Calu3 (cell line): ENCODE measurements at places on chromosomes 3 and 15.

GRCh38 chr15:53566912-53567311, 192.6 kb downstream of the WDR72 start:
- DNase-seq: no peak

- no peak for DNase-seq
Observed at GRCh38 chr15:87755226-87755625, 501.3 kb downstream of the NTRK3 start.

GRCh38 chr3:46943237-46944187, 33.0 kb downstream of the CCDC12 start:
- peak; percentile 57 for DNase-seq

- DNase-seq: peak; percentile 42
Observed at GRCh38 chr3:123750659-123751420, 133.3 kb downstream of the MYLK start.

GRCh38 chr3:29067007-29067406, 213.9 kb upstream of the RBMS3 start:
- no peak for DNase-seq

DNA sequence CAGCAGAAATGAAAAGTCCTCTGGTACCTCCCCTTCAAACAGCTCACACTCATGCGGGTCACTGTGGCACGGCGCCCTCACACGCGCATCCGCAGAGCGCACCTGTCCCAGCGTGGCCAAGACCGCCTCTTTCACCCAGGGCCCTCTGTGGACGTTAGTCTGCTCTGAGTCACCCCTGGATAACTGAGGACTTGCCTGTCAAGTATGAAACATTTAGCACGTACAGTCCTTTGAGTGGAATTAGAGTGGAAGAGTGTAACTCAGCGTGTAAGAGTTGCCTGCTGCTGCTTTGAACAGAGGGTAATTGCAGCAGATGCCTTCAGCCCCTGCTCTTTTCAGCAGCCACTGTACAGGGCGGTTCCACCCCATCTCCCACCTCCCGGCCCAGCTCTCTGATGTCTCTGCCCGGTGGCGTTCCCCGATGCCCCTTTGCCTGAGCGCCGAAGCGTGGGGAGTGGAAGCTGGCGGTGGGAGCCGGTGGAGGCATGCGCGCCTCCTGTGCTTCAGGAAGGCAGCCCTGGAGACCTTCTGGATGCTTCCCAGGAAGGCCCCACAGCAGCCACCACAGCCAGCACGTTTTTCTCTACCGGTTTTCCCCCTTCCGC, 23.0 kb downstream of the CPN2 start:
- DNase-seq: peak; percentile 60

DNA sequence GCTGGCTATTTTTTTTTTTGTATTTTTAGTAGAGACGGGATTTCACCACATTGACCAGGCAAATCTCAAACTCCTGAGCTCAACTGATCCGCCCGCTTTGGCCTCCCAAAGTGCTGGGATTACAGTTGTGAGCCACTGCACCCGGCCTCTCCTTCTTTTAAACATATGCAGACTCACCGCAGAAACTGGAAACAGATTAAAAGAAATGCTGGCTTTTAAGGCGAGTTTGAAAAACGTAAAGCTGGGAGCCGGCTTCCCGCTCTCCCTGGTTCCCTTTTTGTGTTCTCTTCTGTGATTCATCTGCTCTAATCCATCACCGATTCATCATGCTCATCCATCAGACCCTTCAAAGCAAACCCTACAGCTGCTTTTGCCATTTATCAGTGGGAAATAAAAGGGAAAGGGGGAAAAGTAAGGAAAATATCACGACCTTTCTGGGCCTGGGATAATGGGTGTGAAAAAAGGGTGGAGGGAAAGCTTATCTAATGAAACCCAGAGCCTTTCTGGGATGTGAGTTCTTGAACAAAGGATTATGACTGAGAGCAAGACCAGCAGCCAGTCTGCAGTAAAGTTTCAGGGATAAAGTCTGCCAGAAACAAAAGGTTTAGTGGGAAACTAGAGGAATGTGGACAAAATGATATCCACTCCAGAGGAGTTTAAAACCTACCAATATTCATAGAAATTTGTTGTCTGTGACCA, 92.3 kb upstream of the LRIG1 start:
- no peak for DNase-seq
